Dermis blood vessel endothelial cell (primary cell): ENCODE measurements at places on chromosomes 6 and 20.

DNA sequence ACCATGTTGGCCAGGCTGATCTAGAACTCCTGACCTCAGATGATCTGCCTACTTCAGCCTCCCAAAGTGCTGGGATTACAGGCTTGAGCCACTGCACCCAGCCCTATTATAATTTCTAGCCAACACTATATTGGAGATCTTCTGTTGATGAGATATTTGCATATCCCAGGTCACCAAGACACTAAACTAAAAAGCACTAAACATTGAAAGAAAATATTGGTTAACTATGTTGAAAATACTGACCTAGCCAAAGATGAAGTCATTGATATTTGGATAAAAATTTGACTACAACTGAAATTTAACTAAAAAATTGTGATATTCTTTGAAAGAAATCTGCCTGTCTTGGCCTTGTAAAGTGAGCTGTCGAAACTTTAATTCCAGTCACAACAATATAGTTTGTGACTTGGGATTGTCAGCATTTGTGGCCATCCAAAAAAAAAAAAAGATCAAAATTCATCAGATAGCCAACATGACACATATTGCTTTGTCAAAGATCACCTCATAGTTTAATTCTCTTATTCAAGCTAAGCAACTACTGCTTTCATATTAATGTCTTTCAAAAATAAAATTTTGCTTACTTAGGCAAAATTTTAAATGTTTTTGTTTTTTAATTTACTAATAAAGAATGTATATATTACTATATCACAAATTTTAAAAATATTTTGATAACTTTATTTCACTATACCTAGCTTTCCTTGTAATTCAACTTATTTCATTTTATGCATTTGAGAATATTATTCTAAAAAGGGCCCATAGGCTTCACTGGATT lies 6.3 kb upstream of the NT5E start:
- no peak for DNase-seq

DNA sequence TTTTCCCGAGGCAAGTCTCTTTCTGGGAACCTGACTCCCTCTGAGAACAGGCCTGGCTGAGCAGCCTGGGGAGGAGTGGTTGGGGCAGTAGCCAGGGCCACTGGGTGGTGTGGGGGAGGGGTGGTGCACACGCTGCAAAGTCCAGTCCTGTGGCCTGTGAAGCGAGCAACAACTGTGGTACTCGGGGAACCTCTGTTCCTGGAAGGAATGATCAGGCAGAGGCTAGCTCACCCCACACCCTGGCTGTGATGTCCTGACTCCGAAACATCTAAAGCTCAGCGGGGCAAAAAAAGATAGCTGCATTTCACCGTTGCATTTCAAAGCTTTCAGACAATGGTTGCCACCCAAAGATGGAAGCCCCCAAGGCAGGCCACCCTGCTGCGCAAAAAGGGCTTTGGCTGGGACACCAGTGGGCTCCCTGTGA lies 25.5 kb downstream of the PCK1 start:
- no peak for DNase-seq

DNA sequence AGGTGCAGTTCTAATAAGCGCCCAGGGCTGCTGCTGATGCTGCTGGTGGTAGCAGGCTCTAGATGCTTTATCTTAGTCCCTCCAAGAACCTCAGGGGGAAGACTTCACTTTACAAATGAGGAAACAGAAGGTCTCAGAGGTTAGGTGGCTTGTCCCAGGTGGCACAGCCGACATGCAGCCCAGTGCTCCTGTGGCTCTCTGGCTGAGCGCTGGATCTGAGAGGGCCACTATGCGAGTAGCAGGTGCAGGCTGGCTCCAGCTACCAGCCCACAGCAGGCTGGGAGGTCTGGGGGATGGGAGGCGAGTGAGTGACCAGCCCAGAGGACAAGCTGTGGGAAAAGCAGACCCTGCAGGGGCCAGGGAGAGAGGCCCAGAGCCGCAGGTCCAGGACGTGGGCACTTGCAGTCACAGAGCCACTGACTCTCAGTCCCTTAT lies 90.9 kb downstream of the PRND start:
- DNase-seq: no peak

- no peak for DNase-seq
These were observed 229.4 kb downstream of the ANKRD60 start for GRCh38 chr20:57998981-57999464.

GRCh38 chr6:154732538-154733182 lies 556 bp upstream of the SCAF8 start:
- DNase-seq: peak; percentile 66

DNA sequence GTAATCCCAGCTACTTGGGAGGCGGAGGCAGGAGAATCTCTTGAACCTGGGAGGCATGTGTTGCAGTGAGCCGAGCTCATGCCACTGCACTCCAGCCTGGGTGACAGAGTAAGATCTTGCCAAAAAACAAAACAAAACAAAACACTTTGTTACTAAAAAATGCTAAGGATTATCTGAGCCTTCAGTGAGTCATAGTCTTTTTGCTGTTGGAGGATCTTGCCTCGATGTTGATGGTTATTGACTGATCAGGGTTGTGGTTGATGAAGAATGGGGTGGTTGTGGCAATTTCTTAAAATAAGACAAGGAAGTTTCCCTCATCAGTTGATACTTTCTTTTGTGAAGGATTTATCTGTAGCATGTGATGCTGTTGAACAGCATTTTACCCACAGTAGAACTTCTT lies 196.8 kb upstream of the HDDC2 start:
- no peak for DNase-seq
